ENCODE measurements at places on chromosomes 5 and 9.

GRCh38 chr5:130871346-130872086 is 293.5 kb downstream of the HINT1 start:
- DNase-seq, result no peak

GRCh38 chr9:125540497-125540896 is 166.5 kb downstream of the MAPKAP1 start:
- DNase-seq, result no peak

DNA sequence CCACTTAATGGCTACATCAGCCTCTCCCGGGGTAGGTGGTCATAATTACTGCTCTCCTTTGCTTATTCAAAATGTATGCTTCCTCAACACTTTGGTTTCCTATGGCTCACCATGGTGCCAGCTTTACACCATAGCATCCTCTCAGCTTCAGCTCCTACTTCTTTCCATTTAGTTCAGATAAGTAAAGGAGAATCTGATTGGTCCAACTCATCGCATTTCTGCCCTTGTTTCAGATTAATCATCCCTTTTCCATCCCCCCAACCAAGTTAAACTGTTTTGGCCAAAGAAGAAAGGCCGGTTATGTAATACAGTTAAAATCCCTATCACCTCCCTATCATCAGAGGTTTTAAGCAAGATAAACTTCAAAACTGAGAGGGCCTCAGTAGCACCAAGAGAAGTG is 130.5 kb downstream of the CETN3 start:
- no peak for DNase-seq

DNA sequence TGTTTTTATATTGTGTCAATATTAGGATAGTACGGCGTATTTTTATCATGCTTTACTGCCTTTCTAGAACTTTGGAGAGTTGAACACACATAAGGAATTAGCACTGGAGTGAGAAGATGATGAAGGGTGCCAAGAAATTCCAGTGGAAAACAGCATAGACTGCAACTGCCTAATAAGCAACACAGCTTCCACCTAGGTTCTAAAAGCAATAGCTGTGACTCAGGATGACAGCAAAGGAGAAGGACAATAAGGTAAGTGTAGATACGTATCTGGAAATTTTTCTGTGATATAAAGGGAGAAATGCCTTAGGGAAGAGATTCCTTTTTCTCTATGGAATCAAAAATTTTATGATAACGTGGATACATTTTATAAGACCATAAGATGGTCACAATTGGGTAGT is 7.4 kb downstream of the PTPRD start:
- DNase-seq, result no peak

GRCh38 chr9:109341561-109341960 is 20.7 kb upstream of the EPB41L4B start:
- DNase-seq, result no peak

DNA sequence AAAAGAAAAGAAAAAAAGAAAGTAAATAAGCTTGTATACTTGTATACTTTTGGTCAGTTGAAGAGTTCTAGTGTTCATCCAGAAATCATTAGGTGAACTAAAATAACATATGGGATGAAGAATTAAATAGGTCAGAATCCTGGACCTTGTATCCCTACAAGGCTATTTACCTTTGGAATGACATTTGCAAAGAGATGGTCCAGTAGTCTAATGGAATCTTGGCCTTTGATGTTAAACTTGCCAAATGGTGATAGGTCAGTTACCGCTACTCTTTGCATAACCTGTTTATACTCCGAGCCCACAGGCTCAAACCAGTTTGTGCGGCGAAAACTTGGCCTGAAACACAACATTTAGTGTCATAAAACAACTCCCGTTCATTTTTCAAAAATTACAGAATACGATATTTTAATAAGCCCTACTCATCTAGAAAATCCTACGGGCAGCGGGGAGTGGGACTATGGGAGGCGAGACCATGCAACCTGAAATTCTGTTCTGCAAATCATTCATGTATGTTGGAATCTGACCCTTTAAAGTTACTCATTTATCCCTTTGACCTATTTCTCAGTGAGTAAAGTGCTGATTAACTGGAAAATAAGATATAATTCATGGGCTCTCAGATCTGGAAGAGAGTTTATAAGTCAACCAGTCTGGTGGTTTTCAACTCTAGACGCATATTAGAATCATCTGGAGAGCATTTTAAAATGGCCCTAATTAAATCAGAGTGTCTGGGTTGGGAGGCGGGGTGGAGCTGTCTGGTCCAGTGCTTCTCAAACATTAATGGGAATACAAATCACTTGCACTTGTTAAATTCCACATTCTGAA is 38.6 kb downstream of the DMGDH start:
- DNase-seq, result no peak

GRCh38 chr9:30349526-30350513 is 2034.6 kb upstream of the ACO1 start:
- no peak for DNase-seq

Measured in T-helper 22 cell (primary cell).